NAMALWA (cell line): ENCODE measurements at places on chromosomes 1 and 21.

GRCh38 chr1:154626456-154627256 is 18.7 kb upstream of the ADAR start:
- peak; percentile 72 for DNase-seq

- no peak for DNase-seq
Observed at GRCh38 chr21:38740090-38740489, 65.6 kb upstream of the ETS2 start.

DNA sequence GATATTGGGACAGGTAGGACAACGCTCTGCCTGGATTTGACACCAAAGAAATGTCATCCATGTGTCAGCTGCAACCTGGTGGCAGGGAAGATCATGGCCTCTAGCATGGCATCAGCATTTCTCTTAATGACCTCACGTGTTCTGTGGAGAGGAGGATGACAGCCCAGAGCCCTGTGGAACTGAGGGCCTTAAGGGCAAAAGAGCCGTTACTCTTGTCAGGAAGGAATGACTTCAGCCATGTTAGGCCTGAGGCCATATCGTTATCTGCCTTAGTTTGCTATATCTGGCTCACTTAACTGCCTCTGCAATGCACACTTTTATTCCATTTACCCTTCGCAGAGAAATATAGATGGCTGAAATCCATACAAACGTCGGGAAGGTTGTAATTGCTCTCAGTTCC is 83.2 kb upstream of the PBX1 start:
- DNase-seq, result no peak

DNA sequence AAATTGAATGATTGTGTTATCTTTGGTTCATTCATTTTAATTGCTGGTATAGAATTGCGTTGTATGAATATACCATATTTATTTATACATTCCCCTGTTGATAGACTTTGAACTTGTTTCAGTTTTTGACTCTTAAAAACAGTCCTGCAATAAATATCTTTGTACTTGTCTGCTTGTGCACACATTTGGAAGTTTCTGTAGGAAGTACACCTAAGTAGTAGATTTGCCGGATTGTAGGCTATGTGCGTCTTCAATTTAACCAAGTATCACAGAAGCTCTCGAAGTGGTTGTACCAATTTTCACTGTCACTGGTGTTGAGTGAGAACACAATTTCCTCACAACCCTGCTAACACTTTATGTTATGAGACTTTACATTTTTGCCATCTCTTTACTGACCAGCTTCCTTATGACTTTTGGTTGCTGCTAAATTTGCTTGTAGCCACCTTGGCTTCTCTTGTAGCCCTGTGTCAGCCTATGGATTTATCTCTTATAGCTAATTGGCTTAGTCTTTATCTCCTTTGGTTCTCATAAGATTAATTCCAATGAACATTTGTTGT is 2.2 kb downstream of the TTC3 start:
- DNase-seq, result no peak

DNA sequence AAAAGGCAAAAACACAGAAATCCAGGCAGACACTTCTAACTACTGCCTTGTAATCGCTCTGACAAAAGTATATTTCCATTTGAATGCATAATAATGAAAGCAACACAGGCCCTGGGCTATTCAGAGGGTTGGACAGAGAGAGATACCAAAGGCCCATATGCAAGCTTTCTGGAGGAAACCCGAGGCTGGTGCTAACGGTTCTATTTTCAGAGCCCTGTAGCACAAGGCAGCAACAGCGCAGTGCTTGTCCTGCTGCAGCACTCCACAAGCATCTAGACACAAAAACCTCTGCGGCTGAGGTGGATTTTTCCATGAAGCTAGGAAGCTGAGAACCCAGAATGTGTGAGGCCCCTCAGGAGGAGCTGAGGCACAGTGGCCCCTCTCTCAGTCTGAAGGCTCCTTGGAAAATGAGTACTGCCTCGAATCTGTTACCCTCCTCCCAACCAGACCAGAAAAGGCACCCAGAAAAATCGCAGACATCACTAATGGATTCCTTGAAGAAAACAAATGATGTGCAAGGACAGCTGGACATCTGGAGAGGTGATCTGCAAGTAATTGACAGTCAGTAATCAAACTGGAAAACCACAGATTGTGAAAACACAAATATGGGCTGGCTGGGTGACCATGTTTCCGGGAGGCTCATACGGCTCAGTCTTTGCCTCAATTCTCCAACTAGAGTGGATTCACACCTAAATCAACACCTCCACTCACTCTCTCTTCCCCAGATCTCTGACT is 54.0 kb downstream of the COLGALT2 start:
- DNase-seq, result no peak

- no peak for DNase-seq
Observed at GRCh38 chr1:15207829-15208429, 39.1 kb upstream of the FHAD1 start.

- no peak for DNase-seq
Observed at GRCh38 chr1:15722836-15723532, 13.1 kb upstream of the SLC25A34 start.

DNA sequence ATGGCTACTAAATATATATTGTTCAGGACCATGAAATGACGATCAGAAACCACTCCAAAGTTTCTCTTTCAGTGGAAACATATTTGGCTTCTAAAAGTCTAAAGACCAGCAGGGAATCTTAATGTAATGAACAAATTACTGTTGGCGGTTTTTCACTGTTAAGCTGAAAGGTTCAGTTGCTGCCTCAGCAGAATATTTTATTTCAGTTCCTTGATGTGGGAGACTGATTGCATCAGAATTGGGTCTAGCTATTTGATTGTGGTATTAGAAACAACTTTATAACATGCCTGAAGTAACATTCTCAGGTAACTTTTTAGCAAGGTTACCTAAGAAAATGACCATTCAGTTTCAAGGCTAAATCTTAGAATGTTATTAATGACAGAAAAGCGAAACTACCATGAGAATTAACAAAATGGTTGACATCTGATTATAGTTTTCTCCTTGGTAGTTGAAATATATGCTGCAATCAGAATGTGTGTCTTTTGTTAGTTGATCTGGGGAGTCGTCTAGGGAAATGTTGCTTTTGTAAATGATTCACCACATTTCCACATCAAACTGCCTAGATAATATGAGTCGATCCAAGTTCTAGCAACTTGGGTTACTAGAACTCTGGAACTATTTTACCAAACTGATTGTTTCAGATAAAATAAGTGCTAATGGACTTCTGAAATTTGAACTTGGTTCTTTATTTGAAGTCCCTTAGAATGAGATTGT is 200.4 kb downstream of the HMCN1 start:
- no peak for DNase-seq

DNA sequence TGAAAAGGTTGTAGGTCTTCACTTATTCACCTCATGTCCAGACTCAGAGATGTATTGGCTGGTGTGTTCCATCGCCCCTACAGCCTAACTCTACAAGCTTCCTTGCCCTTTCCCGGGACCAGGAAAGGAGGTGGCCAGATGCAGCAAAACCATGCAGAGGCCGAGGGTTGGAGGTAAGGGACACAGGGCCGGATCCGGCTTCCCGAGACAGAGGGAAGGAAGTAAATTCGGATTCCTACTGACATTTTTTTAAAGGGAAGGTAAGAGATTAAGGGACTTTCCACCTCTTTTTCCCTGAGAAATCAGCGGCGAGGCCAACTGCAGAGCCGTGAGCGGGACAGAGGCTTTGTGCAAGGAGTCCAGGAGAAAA is 12.7 kb downstream of the EPHA10 start:
- DNase-seq, result no peak

GRCh38 chr1:3787745-3788605 is 8.3 kb downstream of the LRRC47 start:
- no peak for DNase-seq

- no peak for DNase-seq
Observed at GRCh38 chr1:235950318-235950717, 83.6 kb upstream of the LYST start.

DNA sequence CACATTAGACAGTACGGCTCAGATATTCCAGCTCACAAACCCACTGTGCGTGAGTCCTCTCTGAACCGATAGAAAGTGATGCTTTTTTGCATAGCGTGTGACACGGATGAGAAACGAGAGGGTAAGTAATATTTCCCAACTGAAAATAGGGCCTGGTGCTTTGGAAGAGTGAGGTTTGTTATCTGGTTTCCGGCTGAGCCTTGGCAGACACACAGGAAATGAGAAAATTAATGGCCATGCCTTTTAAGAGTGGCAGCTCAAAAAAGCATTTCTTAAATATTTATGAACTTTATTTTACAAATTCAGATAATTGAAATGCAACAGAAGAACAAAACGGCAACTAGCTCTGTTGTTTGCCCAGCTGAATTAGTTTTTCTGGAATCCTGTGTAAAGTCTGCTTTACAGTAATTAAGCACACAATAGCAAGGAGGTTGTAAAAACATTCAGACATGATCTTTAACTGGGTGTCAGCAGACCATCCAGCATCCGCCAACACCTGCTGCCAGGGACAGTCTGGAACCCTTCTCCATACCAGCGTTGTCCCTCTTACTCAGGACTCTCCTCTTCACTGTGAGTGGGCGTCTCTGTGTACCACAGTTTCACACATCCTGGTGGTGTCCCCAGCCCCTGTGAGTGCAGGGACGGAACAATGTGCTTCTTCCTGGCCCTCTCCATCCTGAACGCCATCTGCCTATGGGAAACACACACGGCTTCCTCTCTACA is 155.4 kb downstream of the PGBD5 start:
- no peak for DNase-seq

GRCh38 chr1:154780541-154780940 is 89.5 kb downstream of the KCNN3 start:
- DNase-seq, result no peak
